ENCODE measurements at places on chromosomes 5 and 9. TPM values are rescaled to one million over a fixed set of nuclear protein-coding genes. Genes with fewer than 3 reads are reported as not detected.

FOXD4L4 gene
- 0.59 TPM for total RNA-seq

- H3K4me1 ChIP-seq = no peaks in the 10 kb centered on the region
- H3K27ac ChIP-seq = no peak overlapping the region
- no peak for DNase-seq
- no peaks in the 10 kb centered on the region for H3K27me3 ChIP-seq
- no peaks in the 10 kb centered on the region for H3K36me3 ChIP-seq
- no peak overlapping the region for H3K4me3 ChIP-seq
Observed at GRCh38 chr9:26033336-26033735, 355.1 kb upstream of the TUSC1 start.

GRCh38 chr5:116577064-116577788, 2.6 kb upstream of the SEMA6A start:
- H3K27me3 ChIP-seq = no peaks in the 10 kb centered on the region
- H3K27ac ChIP-seq = no peak overlapping the region

DNA sequence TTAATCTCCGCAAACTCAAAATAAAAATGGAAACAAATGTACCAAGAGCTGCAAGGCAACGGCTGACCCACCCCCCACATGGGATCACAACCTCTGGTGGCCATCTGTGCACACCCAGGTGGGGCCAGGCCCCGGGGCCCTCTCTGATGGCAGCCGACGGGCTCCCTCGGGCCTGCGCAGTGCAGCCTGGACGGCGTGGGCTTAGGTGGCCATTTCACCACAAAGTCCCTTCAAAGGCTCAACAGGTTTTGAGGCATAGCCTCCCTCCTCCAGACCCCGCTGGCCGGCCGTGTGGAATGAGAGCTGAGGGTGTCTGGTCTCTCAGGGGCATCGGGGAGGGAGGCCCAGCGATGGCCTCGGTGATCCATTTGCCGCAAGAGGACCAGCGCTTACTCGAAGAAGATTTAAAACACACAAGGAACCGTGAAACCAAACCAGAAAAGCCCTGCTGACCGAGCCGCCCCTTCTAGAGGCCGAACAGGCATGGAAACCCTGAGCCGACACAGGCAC, 42.7 kb upstream of the CEP72 start:
- no peaks in the 10 kb centered on the region for H3K27me3 ChIP-seq
- H3K36me3 ChIP-seq = no peaks in the 10 kb centered on the region
- no peak overlapping the region for H3K27ac ChIP-seq
- H3K4me1 ChIP-seq = no peaks in the 10 kb centered on the region
